ENCODE measurements at places on chromosomes 7 and 10. TPM values are rescaled to one million over a fixed set of nuclear protein-coding genes. Genes with fewer than 3 reads are reported as not detected.

MCM10 gene
- 1.5 TPM for total RNA-seq

SEMA3E gene
- total RNA-seq: 3.7 TPM

GRCh38 chr7:139641337-139641992 is 118.0 kb downstream of the CLEC2L start:
- peaks cover 6% of the 10 kb centered on the region for H3K36me3 ChIP-seq
- DNase-seq: no peak
- H3K4me1 ChIP-seq: peaks cover 3% of the 10 kb centered on the region
- no peaks in the 10 kb centered on the region for H3K27me3 ChIP-seq

GRCh38 chr10:110834629-110835301 is 37.0 kb upstream of the PDCD4 start:
- H3K27ac ChIP-seq: no peak overlapping the region
- no peaks in the 10 kb centered on the region for H3K27me3 ChIP-seq
- no peaks in the 10 kb centered on the region for H3K36me3 ChIP-seq
